Stimulated activated CD4-positive, alpha-beta T cell treated with anti-CD3 and anti-CD28 coated beads, Interleukin-1b, Interleukin-23, amount 100 ng/mL, for 1 hour (primary cell): ENCODE measurements at places on chromosomes 3 and 15.

DNA sequence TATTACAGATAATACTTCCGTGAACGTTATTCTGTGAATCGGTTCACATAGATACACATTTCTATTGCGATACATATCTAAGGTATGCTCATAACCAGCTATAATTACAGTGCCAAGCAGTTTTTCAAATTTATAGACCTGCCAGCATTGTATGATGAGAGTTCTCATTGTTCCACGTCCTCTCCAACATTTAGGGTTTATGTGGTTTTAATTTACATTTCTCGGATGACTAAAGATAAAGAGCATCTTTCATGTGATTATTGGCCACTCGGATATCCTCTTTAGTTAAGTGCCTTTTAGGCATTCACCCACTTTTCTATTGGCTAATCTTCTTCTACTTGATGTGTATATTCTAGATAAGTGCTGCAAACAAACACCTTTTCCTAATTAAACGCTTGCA lies 134.7 kb upstream of the CCDC54 start:
- DNase-seq, result no peak

GRCh38 chr3:48013288-48013980 lies 2.8 kb downstream of the MAP4 start:
- DNase-seq, result no peak

DNA sequence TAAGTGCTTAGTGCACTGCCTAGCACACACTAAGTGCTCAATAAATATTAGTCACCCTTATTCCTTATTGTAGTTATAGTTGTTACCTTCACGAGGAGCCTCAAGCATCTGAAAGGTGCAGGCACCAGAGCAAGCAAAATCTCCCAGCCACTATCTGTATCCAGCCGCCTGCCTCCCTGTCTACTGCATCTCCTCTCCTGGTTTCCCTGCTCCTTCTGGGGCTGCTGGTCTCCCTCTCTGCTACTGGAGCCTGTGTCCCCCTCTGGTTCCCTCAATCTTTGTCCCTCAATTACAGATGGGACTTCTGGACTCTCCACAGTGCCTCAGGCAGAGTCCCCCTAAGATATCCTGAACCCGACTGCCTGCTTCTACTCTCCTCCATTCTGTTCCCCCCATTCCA lies 18.8 kb downstream of the MYL3 start:
- no peak for DNase-seq

DNA sequence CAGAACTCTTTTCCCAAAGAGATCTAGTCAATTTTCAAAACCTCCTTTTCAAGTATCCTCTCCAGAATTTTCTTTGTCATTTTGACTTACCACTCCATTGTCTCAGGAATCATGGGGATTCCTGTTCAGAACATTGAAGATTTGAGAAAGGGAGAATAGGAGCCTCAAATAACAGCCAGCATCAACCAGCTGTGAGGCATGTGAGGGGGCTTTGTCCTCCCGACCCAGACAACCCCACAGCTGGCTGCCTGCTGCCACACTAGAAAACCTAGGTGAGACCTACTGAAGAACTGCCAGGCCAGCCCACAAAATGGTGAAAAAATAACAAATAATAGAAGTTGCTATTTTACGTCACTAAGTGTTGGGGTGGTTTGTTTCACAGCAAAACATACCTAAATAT lies 5.9 kb upstream of the ARHGEF26 start:
- DNase-seq, result no peak

- no peak for DNase-seq
Measured at GRCh38 chr3:156617781-156618180, 56.6 kb upstream of the TIPARP start.

GRCh38 chr3:152241142-152242017 lies 27.3 kb upstream of the MBNL1 start:
- DNase-seq, result no peak

GRCh38 chr3:113454057-113454456 lies 12.8 kb upstream of the CFAP44 start:
- DNase-seq, result no peak

- DNase-seq, result no peak
Measured at GRCh38 chr3:175477651-175478224, 618.6 kb downstream of the NAALADL2 start.
